ENCODE measurements at places on chromosomes 3 and 15.

DNA sequence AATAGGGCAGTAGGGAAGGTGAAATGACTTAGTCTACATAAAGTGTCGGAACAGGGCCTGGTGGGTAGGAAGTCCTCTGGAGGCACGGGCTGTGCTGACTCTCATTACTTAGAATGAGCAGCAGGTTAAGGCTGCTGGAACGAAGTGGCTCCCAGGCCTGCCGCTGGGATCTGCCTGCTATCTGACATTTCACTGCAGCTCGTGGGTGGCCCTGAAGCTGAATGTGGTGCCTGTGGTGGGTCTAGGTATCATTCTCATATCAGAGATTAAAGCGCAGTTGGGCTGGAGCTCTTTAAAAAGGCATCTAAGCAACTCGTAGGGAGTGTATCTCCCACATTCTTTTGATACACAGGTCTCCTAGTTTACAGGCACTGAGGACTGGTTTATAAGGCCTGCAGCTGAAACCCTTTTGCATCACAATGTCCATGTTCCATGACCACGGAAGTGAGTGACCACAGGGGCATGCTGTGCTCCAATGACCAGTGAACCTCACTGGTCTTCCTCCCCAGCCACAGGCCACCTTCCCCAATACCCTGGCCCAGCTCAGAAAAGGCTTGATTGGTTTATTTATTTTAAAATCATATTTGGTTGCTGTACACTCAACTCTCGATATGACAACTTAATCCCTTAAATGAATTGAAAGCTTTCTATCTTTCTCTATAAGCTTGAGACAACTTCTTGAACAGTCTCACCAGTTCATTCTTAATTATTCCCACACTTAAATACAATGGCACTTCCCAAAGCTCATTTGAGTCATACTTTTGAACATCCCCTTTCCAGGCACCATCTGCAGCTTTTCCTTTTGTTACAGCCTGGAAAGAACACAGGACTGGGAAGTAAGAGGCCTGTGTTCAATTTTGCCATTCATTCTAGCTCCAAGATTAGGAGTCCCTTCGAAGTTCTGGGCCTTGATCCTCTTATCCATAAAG, 19.0 kb downstream of the ADAMTS9 start:
- DNase-seq: no peak

GRCh38 chr3:119733812-119734211, 31.0 kb downstream of the CFAP91 start:
- no peak for DNase-seq

- DNase-seq: peak; percentile 94
Measured at GRCh38 chr15:28977377-28978010, 91.7 kb downstream of the APBA2 start.

GRCh38 chr15:51051776-51052175, 42.9 kb downstream of the TNFAIP8L3 start:
- no peak for DNase-seq

GRCh38 chr3:152235709-152236298, 32.9 kb upstream of the MBNL1 start:
- peak; percentile 63 for DNase-seq

DNA sequence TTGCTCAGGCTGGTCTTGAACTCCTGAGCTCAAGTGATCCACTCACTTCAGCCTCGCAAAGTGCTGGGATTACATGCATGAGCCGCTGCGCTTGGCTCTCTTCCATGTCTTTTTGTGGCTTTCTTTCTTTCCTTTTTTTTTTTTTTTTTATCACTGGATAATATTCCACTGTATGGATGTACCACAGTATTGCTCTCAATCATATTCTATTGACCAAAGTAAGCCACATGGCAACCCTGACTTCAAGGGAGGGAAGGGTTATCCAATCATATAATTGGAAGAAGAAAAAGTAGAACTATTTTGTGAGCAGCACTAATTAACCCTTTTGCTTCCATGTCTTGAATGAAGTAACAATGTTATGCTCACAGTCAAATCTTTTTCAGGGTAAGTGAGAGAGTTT, 307.0 kb upstream of the RASGRP1 start:
- no peak for DNase-seq

DNA sequence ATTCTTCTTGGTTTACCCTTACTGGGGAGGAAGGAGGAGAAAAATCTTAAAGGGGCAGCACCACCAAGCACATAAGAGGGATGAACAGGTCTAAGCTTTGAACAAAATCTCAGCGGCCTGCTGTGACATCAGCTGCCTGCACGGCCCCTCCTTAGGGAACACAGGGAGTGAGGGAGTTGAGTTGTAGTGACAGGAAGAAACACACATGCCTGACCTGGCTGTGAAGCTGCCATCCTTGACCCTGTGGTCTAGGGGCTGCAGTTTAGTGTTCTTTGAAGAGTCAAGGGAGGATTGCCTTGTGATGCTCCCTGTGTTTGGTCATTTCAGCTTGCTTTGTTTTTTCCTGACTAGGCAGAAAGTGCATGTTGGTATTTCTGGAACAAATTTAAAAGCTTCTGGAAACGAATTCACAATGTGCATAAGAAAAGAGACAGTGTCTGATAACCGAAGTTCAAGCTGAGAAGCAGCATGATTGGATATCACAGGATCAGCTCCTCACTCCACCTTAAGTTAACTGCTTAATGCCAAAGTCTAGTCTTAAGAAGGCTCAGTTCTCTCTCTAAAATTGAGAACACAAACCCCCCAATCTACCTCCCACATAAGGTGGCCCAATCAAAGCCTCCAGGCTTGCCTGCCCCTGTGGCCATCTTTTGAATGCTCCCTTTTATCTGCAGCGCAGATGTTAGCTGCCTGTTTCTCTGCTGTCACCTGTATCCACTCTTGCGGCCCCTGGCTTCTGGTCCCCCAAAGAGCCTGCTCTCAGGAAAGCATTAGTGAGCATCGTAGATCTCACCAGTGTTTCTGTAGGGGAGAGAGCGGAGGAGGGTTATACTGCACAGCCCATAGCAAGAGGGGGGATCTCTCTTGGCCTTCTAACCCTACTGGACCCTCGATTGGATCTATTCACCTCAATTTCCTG, 82.2 kb downstream of the SCN11A start:
- DNase-seq: no peak

- DNase-seq: no peak
Measured at GRCh38 chr3:69178838-69179739, 56.7 kb upstream of the LMOD3 start.

DNA sequence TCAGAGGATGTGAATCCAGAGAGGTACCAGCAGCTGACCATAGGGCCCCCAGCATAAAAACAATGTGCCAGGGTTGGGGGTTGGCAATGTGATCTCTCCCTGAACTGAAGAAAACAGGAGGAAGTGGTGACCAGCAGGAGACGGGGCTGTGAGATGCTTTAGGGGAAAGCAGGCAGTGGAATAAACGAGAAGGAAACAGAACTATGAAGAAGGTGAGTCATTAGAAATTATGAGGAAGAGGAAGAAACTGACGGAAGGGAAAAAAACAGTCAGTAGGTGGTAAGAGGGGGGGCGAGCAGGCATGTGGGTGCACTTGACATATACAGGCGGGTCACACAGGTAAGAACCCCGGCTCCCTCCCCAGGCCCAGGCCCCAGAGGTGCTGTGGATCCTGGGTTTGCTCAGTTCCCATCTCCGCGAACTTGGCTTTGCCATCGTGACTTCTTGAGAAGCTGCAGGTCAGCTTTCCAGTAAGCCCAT, 42.2 kb upstream of the B3GNT5 start:
- no peak for DNase-seq

DNA sequence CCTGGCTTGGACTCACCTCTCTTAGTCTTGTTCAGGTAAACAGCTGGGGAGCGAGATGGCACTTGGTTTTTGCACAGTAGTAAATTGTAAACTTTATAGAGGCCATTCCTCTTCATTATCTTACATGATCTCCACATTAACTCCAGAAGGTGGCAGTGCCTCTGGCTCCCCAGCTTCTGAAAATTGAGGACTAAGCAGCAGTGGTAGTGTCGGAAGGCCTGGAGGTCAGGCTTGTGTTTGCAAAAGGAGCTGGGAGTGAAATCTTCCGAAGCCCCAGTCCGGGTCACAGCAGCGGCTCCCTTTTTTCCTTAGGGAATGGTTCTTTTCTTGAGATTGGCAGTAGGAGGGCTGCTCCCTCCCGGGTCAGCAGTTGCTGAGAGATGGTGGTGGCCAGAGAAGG, 85.7 kb downstream of the FNDC3B start:
- DNase-seq: no peak

DNA sequence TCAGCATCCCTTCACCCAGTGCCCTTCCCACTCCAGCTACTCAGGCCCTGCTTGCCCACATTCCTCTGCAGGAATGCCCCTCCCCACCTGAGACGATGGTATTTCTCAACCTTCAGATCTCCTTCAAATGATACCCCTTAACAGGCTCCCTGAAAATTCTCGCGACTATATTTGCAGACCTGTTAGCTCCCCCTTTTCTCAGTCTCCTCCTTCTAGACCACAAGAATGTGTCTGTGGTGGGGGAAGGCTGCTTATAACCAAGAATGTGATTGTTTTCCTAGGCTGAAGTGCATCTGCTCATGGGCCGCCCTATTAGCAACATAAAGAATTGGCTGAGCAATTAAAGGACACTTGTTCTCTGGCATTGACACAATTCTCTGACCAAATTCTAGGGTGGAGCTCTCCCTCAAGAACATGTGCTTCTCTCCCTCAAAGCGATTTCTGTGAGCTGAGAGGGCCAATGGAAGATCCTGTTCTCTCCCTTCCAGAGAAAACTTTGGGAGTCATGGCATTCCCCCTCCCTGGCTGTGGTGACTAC, 19.1 kb upstream of the LIMD1 start:
- peak; percentile 71 for DNase-seq

GRCh38 chr3:8482960-8483665, 18.5 kb upstream of the LMCD1 start:
- DNase-seq: peak; percentile 96

DNA sequence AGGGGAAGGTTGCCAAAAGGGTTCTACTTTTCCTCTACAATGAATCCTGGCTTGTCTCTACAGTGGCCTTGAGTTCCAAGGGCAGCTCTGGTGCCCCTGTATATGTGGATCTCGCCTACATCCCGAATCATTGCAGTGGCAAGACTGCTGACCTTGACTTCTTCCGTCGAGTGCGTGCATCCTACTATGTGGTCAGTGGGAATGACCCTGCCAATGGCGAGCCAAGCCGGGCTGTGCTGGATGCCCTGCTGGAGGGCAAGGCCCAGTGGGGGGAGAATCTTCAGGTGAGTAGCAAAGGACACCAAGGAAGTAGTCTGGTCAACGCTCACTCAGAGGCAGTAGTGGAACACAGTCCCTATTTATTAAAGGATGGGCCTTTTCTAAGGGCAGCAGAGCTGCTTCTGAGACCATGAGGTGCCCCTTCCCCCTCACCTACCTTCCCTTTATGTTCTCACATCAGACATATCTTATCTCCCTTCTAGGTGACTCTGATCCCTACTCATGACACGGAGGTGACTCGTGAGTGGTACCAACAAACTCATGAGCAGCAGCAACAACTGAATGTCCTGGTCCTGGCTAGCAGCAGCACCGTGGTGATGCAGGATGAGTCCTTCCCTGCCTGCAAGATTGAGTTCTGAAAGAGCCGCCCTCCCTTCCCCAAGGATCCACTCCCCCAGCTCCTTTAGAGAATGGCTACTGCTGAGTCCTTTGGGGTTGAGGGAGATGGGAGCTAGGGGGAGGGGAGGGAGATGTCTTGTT, 12.4 kb downstream of the MAP1A start:
- DNase-seq: no peak

GRCh38 chr3:138687236-138687635, 78.7 kb downstream of the FAIM start:
- no peak for DNase-seq

DNA sequence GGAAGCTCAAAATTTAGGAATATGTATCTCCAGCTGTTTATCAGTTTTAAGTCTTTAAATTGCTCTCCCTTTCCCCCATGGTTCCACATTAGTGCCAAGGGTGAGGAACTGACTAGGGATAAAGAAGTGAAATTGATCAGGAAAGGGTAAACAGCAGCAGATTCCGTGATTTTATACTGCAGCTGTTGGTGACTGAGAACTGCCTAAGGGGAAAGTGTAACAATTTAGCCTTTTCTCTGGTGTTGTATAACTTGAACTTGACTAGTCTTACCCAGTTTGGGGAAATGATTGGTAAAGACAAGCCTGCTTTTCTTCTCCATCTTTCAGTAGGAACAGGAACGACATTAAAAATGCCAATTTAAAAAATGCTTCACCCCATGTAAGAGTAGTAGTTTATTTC, 5.0 kb downstream of the SPRED1 start:
- DNase-seq: no peak

DNA sequence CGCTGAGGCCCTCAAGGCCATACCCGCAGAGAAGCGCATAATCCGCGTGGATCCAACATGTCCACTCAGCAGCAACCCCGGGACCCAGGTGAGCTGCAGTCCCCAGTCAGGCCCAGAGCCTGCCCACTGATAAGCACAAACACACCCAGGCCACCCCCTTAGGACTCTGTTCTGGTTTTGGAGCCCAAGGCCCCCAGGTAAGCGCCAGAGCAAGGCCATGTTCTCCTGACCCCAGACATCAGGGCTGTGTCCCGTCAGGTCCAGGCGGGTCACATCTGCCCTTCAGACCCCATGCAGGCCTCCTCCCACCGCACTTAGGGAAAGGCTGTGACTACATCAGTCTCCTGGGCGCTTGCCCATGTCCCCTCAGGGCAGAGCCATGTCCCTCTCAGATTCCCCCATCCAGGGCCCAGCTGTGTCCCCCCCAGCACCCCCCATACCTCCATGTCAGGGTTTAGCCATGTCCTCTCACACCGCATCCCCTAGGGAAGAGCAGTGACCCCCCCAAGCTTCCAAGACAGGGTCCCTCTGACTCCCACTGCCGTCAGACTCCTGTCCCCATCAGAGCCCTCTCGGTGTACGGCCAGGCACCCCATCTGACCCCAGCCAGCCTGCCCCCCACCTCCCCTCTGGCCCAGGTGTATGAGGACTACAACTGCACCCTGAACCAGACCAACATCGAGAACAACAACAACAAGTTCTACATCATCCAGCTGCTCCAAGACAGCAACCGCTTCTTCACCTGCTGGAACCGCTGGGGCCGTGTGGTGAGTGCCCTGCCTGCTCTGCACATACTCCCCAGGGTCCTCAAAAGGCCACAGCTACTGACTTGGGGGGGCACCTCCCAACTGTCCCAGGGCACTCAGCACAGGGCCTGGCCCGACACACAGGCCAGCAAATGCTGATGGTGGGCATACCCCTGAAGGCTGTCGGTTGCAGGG, 1.6 kb downstream of the PARP3 start:
- no peak for DNase-seq

GRCh38 chr3:18027161-18027939, 284.9 kb upstream of the TBC1D5 start:
- DNase-seq: peak; percentile 58

DNA sequence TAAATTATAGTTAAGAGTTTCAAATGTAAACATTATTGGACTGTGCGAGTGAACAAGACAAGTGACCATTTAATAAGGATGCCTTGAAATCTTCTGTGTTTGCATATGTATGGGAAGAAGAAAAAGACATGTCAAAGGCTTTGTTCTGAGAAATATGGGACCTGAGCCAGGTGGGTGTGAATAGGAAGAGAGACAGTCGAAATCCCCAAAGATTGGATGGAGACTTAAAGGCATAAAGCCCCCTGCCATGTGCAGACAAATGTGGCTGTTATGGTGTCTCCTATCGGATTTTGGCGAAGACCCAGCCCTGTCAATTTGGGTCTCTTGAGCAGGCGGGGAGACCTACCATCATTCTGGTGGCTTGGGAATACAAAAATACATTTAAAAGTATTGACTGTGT, 16.9 kb downstream of the FXR1 start:
- DNase-seq: no peak

- peak; percentile 41 for DNase-seq
Measured at GRCh38 chr15:52780172-52780980, 9.8 kb downstream of the ONECUT1 start.
